Activated naive CD4-positive, alpha-beta T cell treated with anti-CD3 and anti-CD28 coated beads, Interleukin-2, amount 50 U/mL, for 72 hours (primary cell): ENCODE measurements at places on chromosomes 6 and 20. TPM values are rescaled to one million over a fixed set of nuclear protein-coding genes. Genes with fewer than 3 reads are reported as not detected.

GRCh38 chr6:55913228-55914195, 38.1 kb upstream of the BMP5 start:
- no peak for DNase-seq

DNA sequence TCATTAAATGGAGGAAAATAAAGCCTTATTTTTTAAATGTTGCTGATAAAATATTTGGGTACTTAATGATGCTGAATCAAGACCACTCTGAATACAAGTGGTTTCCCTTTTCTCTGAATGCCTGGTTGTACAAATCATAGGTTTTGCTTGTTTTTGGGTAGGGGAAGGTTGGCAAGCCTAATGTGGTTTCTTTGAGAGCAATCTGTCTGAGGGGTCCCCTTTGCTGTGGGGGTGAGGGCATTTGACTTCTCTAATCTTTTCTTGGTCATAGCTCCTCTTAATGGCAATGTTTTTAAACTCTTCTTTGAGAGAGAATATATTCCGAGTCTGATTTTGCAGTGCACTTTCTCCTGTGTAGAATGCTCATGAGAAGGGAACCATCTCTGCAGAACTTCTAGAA, 99.2 kb downstream of the SOX4 start:
- DNase-seq = no peak

The SLC17A3 gene
- total RNA-seq = 1.6 TPM

- DNase-seq = no peak
Observed at GRCh38 chr6:126176282-126176681, 163.6 kb upstream of the CENPW start.

The KIF25 gene
- total RNA-seq = not detected

- DNase-seq = no peak
Observed at GRCh38 chr6:39020136-39020535, 28.4 kb upstream of the GLP1R start.

DNA sequence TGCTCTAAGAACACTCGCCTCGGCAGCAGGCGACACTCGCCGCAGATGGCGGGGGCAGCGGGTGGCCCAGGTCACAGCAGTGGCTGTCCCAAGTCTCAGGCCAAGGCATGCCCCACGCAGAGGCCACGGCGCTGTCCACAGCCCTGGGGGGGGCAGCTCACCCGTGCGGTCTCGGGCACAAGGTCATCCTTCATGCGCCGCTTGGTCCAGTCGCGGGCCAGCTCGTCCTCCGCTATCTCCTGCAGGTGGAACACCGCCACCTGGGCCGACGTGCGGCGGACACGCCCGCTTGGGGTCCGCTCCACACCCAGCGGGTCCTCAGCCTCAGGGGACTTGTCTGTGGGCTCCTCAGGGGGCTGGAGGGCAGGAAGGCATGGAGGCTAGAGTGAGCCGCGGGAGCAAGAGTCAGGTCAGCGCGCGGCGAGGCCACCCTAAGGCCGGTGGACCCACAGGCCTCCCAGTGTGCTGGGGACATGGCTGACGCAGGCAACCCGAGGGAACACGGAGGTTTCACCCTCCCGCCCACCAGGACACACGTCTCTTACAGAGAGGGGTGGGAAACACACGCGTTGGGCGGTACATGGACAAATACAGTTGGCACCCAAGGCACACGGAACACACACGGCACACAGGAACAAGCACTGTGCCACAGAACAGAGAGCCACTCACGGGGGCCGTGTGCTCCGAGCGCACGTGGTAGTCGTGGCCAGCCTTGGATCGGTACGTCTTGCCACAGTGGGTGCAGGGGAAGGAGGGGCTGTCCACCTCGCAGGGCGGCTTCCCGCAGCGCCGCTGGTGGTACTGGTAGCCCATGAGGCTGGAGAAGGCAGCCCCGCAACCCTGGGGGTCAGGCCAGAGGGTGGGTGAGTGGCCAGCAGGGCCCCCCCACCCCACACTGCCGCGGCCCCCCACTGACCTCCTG, 6.5 kb upstream of the UCKL1 start:
- no peak for DNase-seq

- DNase-seq = no peak
Observed at GRCh38 chr6:134238960-134239795, 78.7 kb downstream of the SGK1 start.

The DEFB132 gene
- not detected for total RNA-seq

- DNase-seq = no peak
Observed at GRCh38 chr6:135189344-135189743, 8.2 kb downstream of the MYB start.

The CHMP4B gene
- 81.4 TPM for total RNA-seq

- no peak for DNase-seq
Observed at GRCh38 chr20:3987296-3987695, 28.1 kb downstream of the RNF24 start.

DNA sequence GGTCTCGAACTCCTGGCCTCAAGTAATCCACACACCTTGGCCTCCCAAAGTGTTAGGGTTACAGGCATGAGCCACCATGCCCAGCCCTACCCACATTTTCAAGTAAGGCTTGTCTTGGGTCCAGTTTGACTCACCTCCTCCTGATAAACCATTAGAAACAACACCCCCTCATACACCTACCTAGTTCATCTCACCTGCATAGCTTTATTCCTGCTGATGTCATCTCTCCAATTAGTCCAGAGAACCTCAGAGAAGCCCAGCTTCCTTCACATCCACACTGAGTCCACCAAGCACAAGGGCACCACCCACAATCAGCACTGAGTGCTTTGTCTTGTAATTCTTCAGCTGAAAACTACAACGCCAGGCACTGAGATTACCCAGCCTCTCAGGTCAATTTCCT, 35.3 kb downstream of the KIF16B start:
- no peak for DNase-seq

GRCh38 chr6:157281570-157281969, 41.7 kb downstream of the TMEM242 start:
- DNase-seq = no peak

The MRPL18 gene
- 95.2 TPM for total RNA-seq

The SLC17A1 gene
- total RNA-seq = not detected

The FAM209B gene
- 1.2 TPM for total RNA-seq

DNA sequence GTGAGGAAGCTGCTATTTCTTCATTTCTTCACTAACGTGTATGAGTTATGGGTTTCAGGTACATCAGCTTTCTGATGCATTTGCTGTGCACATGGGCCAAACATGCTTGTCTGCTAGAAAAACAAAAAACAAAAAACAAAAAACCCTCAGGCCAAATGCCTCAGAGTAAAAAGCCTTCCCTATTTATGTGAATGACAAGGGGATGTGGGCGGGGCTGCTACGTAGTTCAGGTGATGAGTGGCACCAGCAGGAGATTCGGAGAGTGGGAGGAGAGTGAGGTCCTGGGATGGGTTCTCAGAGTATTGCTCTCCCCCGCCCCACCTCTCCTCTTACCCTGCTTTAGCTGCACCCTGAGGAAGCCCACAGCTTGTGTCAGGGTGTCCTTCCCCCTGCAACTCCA, 596.8 kb upstream of the JAG1 start:
- no peak for DNase-seq

DNA sequence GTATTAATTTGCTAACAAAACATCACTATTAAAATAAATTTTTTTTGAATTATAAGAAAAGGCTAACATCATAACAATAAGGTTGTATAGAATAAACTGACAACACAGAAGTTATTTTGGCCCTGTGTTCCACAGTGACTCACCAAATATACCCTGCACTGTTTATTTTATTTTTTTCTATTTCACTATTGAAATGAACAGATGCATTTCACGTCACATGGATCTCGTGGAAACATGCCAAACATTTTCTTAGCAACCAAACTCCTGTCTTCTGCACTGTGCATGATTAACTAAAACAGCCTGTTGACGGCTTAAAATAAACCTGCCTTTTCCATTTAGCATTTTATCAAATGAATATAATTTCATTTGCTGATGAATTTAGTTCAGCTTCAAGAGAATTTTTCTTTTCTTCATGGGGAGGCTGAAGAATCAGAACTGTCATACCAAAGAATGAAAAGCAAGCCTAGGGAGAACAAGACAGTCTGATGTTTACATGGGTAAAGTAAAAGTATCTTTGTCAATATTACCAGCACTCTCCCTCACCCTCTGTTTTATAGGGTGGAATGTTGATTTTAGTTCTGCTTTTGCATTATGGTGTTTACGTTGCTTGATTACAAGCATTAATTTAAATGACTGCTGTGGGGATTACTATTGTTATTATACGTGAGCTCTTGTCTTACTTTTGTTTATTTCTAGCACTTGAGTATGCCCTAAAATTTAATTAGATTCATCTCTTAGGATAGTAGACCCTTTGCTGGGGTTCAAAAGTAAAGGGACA, 115.3 kb downstream of the LCA5 start:
- no peak for DNase-seq

- DNase-seq = no peak
Observed at GRCh38 chr6:15501826-15502445, 160.9 kb downstream of the DTNBP1 start.

The MRAP2 gene
- not detected for total RNA-seq

DNA sequence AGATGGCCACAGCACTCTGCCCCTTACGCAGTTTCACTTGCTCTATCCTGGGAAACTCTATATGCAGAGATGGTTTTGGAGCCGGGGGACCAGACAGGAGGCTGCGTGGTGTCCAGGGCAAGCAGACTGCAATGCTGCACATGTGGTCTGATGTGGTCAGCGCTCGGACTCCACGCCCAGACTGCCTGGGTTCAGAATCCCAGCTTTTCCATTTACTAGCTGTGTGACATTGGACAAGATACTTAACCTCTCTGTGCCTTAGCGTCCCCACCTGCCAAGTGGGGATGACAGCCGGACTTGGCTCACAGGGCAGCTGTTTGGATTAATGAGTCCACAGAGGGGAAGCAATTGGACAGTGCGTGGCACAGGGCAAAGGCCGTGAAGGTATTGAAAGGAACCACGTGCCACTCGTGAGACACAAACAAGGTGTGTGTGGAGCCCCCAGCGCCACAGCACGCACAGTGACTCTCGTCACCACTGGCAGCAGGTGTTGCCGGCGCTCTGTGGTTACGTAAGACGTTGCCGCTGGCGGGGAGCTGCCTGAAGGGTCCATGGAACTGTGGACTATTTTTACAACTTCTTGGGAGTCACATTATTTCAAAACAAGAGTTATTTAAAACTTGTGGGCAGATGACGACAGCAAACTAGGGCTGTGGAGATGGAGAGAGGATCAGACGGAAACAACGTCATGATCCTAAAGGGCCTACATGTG, 201.4 kb downstream of the PREX1 start:
- DNase-seq = no peak

The PDE10A gene
- not detected for total RNA-seq

DNA sequence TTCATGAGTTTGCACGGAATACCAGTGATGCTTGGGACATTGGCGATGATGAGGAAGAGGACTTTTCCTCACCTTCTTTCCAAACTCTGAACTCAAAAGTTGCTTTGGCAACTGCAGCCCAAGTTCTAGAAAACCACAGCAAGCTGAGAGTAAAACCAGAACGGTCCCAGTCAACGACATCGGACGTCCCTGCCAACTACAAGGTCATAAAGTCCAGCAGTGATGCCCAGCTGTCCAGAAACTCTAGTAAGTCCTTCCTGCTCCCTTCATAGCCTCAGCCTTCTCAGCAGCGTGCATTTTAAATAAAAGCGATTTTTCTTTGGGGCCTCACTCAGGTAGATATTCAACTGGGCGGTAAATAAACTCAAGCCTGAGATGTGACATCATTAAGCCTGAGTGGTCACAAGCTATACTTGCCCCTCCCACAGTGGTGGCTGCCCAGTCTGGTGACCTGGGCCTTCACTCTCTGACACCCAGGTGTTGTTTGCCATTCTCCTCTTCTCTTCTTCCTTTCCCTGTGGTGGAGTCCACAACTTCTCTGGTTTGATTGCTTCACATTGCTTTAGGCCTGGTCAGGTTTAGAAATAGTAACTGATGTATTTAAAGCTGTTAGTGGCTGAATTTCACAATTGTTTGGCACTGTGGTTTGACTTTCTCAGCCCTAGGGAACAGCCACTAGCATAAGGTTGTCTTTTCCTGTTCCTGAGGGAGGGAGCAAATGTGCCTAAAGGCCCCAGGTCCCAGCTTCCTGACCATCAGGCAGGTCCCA, 21.6 kb upstream of the TMEM217 start:
- DNase-seq = no peak

DNA sequence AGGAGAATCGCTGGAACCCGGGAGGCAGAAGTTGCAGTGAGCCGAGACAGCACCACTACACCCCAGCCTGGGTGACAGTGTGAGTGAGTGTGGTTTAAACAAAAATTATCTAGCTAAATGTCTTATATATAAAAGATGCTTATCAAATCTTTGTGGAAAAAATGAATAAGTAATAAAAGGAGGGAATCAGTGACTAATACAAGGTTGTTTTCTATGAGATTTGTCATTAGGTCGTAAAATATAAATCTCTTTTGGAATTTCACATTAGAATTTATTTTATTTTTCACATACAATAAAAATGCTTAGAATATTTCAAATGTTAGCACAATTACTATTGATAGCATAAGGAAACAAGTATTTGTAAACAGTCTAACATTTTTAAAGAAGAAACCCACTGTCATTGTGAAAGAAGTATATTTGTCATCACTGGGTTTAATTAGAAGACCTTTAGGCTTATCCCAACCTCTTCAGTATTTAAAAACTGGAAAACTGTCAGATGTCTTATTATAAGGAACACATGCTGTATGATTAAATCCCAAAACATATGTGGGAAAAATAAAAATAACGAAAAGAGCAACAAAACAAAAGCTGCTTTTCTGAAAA, 47.1 kb downstream of the ASCC3 start:
- no peak for DNase-seq

- DNase-seq = no peak
Observed at GRCh38 chr6:166575205-166575604, 11.3 kb downstream of the RAMACL start.

GRCh38 chr20:31474758-31475427, at the start of the genes DEFB124 and REM1:
TSS of gene DEFB124 (minus strand) at chr20:31475127. CDS start at chr20:31473013, 2,114 bp downstream.
TSS of gene REM1 (plus strand) at chr20:31475288. CDS start at chr20:31476446, 1,158 bp downstream.
- no peak for DNase-seq

The MMP24 gene
- not detected for total RNA-seq

DNA sequence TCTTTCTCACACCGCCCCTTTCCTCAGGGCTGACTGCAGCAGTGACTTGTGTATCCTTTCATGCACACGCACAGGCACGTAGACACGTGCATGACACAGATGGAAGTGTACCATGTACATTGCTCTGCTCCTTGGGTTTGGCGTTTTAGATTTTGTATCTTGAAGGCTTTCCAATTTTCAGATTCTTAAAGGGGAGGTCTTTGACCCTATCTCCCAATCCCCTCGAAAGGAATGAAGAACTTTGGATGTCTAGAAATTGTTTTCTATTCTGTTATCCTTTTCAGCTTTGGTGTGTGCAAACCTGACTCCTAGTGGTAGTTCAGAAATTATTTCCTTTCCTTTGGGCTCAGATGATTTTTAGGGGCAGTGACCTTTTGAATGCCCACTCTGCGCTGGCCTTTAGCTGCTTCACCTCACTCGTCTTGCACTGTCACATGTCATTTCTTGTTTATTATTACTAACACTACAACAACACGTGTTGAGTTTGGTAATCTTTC, 63.0 kb downstream of the HIVEP1 start:
- no peak for DNase-seq

The SLC16A10 gene
- total RNA-seq = 7.8 TPM

The PHF20 gene
- 58.5 TPM for total RNA-seq

DNA sequence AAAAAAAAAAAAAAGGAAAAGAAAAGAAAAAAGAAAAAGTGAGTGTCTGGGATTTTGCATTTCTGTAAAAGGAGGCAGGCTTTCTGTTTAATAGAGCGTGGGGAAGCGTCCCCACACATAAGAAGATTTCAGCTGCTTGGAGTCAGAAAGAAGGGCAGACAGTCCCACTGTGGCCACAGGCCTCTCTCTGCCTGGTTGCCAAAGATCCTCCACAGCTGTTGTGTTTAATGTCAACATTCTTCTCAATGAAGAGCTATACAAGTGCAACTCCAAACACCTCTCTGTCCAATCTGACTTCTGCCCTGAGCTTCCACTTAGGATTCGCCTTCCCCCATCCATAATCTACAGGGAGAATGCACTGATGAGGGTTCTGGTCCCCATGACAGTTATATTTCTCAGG, 64.3 kb upstream of the MLN start:
- DNase-seq = no peak
